Effector CD4-positive, alpha-beta T cell (primary cell): ENCODE measurements at places on chromosomes 2 and 18.

DNA sequence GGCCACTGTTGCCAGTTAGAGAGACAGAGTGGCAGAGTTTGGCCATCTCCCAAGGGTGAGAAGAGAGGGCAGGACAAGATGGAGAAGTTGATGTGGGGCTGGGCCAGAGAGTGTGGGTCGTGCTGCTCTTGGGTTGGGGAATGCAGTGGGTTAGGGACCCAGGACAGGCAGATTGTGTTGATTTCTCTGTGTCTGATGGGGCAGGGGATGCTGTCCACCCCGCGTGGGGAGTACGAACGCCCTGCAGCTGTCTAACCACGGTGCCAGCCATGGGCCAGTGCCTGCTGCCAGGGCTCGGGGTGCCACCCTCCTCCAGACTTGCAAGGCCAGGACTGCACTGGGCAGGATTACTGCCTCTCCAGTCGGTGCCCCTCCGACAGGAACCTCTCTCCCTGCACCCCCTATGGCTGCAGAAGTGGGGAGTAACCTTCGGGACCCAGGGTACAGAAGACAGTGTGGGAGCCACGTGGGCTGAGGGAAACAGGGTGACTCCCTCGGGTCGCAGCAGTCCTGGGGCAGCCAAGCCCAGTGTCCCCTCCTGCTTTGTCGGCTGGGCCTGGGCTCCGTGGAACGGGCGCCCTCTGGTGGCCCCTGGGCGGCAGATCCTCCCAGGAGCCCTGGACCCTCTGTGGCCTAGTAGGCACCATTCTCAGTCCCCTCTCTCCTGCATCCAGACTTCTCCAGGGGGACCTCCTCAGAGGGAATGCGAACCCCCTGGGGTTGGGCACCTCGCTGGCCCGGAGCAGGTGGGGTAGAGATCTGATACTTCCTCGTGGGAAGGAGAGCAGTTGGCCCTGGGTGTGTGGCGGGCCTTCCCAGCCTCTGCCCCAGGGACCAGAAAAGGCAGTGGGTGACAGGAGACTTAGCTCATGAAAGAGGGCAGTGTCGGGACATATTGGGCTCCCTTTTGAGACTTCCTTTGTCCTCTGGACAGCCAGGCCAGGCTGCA, 2.7 kb downstream of the GPC1 start:
- peak; percentile 53 for DNase-seq

DNA sequence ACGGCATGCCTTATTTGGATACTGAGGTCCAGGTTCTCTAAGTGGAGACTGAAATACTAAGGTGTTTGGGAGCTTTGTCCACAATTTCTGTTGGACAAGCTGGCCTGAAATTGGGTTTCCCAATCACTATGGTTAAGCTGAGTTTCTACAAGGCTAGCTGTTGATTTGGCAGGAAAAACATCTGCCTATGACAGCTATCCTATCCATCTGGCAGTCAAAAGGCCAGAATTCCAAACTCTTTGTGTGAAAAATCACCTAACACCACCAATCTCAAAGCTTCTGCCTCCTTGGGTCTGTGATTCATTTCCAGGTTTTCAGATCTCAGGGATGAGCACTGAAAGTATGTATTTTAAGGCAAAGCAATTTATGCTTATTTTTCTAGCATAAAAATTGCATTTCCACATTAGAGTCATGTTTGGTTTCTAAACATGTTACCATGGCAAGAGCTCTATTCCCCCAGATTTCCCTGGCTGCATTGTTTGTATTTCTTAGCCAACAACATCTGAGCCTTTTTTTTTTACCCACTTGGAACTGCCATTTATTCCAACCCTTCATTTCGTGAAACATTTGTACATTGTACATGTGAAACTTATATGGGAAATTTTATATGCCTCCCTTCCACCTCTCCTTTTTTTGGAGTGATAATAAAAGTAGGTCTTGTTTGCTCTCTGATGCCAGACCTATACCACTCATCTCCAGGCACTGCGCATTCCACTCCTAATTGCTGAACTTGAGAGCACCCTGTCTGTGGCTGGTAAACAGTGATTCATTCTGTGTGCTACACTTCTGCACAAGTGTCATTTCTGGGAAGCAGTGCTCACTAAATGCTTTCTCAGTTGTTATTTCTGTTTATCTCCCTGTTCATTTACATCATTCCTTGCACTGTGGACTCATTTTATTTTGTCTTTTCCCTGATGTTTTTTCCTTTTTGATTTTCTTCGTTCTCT, 15.9 kb upstream of the CCDC85A start:
- no peak for DNase-seq

- DNase-seq = no peak
These were observed 227.7 kb downstream of the RPIA start for GRCh38 chr2:88919087-88919738.

GRCh38 chr2:72572501-72572900, 253.3 kb downstream of the EXOC6B start:
- no peak for DNase-seq

DNA sequence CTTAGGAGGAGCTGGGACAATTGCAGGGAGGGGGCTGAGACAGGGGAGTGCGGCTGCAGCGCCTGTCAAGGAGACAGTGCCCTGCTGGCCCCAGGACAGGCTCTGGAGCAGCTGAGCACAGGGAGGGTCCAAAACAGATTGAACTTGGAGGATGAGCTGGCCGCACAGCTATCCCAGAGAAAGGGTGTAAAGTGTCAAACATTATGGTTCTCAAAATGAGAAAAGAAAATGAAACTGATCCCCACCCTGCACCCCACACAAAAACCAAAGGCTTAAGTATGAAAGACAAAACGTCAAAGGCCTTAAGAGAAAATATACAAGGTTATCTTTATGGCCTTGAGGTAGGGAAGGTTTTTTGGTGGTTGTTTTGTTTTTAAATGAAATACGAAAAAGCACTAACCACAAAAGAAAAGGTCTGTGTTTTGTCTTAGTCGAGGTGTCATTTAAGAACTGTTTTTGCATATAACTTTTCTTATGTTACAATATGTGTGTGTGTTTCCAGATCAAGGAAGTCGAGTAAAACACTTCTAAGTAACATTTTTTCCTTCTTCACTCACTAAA, 111.8 kb downstream of the HDAC4 start:
- DNase-seq = no peak

DNA sequence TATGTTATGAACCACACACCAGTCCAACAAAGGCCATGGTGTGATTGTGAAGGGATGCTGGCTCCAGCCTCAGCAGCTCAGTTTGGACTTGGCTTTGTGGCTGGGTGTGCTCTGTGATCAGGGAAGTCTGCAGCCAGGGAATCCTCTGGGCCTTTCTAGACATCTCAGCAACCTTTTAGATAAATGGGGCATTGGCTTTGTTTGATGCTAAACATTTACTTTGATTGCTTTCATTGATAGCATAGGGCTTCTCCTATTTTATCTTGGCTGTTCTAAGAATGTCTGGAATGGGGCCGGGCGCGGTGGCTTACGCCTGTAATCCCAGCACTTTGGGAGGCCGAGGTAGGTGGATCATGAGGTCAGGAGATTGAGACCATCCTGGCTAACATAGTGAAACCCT, 104.5 kb downstream of the VAPA start:
- DNase-seq = no peak

DNA sequence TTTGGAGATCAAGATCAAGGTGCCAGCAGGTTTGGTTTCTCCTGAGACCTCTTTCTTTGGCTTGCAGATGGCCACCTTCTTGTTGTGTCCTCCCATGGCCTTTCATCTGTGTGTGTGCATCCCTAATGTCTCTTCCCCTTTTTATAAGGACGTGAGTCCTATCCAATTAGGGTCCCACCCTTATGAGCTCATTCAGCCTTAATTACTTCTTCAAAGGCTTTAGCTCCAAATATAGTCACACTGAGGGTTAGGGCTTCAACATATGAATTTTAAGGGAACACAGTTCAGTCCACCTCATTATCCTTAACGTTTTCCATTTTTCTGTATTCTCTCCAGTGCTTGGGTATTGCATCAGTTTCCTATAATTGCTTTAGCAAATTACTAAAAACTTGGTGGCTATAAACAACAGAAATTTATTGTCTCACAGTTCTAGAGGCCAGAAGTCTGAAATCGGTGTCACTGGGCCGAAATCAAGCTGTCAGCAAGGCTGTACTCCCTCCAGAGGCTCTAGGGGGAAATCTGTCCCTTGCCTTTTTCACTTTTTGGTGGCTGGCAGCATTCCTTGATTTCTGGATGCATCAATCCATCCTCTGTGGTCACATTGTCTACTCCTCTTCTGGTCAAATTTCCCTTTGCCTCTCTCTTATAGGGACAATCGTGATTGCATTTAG, 34.1 kb downstream of the CDC42EP3 start:
- no peak for DNase-seq

DNA sequence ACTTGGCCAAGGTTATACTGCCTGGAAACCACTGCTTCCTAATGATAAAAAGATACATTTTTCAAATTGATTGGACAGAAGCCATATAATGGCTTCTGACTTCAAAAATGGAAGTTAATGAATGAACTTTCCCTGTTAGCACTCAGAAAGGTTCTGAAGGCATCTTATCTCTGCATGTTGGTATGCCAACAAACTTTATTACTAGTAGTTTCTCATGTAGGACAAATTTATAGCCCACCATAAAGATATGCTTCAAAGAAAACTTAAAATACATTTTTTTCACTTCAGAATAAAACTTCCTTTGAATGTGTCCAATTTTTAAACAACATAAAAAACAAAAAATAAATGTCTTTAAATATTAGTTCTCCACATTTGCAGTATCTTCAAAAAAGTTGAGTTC, 10.0 kb downstream of the DOCK10 start:
- DNase-seq = no peak

- peak; percentile 21 for DNase-seq
These were observed 22.3 kb downstream of the RNF125 start for GRCh38 chr18:32040936-32041335.

DNA sequence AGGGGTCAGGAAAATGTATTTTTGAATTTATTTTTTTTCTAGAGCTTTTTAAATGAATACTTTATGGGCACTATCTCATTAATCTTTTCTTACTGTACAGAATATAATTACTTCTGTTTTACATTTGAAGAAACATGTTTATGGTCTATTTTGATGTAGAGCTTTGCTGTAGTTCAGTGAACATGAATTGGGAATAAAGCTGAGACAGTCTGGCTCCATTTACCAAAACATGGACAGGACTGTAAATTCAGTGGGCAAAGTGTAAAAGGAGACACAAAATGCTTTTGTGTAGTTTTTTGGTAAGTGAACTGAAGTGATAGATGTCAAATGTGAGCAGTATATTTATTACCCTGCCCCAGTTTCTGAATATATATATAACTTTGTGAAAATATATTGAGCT, 1298.8 kb upstream of the NXPH2 start:
- DNase-seq = no peak

GRCh38 chr2:157106950-157107349, 150.6 kb upstream of the GALNT5 start:
- DNase-seq = no peak

DNA sequence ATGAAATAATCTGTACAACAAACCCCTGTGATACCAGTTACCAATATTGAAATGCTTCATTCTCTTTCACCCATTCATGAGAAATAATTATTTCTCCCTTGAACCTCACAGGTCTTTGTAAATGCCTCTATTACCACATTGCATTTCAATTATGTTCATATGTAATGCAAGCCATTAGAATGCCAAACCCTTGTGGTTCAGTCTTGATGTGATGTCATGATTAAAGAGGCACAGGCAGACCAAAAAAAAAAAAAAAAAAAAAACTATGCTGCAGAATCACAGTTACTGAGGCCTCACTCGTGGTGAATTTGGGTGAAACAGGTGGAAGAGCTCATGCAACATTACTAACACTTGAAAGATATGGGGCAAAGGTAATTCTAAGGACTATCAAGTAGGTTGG, 9.4 kb upstream of the EPG5 start:
- no peak for DNase-seq

DNA sequence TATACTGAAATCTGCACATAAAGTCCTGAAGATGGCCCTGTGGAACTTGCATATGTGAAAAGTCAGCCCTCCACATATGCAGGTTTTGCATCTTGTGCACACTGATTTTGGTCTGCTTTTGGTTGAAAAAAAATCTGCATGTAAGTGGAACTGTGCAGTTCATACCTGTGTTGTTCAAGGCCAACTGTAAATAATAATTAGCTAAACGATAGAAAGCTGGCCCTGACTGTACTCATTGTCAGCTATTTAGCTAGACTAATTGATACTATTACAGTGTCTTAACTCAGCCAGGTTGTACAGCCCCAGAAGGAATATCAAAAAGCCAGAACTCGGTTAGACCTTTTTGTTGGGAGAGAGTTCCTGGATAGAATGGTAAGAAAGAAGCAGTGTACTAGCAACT, 54.5 kb downstream of the EHBP1 start:
- DNase-seq = no peak

- no peak for DNase-seq
These were observed 19.9 kb downstream of the MBOAT2 start for GRCh38 chr2:8983571-8983970.
